NCI-H1436 treated with DMSO at 0.1 percent for 48 hours (cell line): ENCODE measurements at places on chromosomes 2 and 18.
A peak's percentile ranks its signal among the peaks of the same experiment; 100 is the strongest.

GRCh38 chr2:33022395-33022985 lies 75.7 kb downstream of the LTBP1 start:
- no peak for DNase-seq

- no peak for DNase-seq
These were observed 1.6 kb downstream of the DYTN start for GRCh38 chr2:206716623-206717022.

DNA sequence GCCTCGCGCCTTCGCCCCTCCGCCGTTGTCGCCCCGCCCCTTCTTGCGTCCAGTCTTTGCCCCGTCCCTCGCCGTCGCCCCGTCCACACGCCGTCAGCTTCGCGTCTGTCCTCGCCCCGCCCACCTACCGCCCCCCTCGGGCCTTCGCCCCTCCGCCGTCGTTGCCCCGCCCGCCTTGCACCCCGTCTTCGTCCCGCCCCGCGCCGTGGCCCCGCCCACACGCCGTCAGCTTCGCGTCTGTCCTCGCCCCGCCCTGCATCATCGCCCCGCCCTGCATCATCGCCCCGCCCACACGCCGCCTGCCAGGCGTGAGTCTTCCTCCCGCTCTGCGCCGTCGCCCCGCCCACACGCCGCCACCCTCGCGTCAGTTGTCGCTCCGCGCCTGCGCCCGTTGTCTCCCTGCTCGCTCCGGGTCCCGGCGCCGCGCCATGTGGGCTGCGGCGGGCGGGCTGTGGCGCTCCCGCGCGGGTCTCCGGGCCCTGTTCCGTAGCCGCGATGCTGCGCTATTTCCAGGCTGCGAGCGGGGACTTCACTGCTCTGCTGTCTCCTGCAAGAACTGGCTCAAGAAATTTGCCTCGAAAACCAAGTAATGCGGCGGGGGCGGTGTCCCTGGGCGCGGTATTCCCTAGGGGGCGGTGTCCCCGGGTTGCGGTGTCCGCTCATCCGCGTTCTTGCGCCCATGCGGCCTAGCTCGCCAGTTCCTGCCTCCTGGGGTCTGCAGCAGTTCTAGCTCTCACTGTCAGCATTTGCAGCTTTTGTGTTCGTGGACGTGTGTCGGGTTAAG lies at the start of gene RBFA:
Gene RBFA, plus strand, starts transcription at position 367 of the 784 bp plus-strand sequence. Its CDS starts 62 bp downstream, at position 429.
- DNase-seq, result peak; percentile 81

- peak; percentile 45 for DNase-seq
These were observed 27.6 kb upstream of the ASAP2 start for GRCh38 chr2:9178904-9179571.

GRCh38 chr2:235734688-235735231 lies 240.9 kb downstream of the AGAP1 start:
- DNase-seq, result no peak

DNA sequence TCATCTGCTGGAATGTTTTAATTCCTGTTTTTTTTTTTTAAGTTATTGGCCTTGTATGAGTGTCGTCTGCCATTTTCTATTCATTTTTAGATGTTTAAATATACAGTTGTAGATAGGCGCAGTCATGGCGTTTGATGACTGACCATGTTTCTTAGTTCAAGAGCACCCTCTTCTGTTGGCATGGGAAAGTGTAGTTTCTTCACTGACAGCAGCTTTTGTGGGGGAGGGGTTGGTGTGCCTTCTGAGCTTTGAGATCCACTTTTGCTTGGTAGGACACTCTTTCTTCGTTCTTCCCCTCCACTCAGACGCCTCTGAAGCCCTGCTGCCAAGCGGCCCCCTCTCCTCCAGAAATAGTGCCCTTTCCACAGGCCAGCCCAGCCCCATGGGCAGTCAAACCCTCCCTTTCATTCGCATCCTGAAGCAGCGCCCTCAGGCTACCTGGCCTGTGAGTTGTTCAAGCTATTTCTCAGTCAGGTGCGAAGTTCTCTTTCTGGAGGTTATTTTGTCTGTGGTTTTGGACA lies 492.0 kb downstream of the TNS1 start:
- DNase-seq, result peak; percentile 67

DNA sequence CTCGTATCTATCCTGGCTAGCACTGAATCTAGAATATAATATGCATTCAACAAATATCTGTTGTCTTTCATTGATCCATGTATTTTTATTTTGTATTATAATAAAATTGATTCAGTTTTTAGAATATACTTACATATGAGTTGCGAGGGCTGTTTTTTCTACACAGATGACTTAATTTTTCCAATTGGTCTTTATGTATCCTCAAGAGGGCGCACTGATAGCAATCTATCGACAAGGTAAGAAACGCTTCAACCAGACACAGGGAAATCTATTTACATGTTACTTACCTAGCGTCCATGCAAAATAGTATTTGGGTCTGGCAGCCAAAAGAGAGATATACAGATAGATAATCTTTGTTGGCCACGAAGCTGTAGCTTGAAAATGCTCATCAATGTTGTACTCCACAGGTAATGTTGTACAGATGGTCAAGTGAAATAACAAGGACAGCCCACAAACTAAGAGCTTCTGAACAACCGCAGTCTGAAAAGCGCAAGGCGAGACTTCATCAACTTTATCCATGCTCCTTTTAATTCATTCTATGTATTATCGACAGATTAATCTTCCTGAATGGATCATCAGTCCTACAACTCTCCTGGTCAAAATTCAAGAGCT lies 35.5 kb upstream of the KIDINS220 start:
- DNase-seq, result no peak

DNA sequence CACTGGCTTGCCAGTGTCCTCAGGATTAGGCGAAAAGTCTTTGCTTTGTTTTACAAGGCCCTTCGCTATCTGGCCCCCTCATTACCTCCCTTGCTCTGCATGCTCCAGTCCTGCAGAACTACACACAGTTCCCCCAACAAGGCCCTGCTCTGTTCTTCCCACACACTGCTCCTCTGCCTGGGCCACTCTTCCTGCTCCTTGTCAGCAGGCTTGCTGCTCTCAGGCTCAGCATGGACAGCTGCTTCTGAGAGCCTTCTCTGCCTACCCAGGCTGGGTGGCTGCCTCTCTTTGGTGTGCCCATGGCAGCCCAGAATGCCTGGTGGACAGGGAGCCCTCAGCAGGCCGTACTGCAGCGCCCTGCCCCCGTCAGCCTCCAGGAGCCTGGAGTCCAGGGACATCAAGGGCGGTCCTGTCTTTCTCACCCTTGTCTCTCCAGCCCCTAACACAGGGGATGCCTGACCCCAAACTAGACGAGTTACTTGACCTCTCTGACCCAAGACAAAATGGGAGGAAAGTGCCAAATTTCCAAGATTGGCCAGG lies 111.1 kb downstream of the MSH2 start:
- no peak for DNase-seq
